Cardiac muscle cell (in vitro differentiated cells and primary cell): ENCODE measurements at places on chromosomes 1 and 21. TPM values are rescaled to one million over a fixed set of nuclear protein-coding genes. Genes with fewer than 3 reads are reported as not detected.
A peak's percentile ranks its signal among the peaks of the same experiment; 100 is the strongest.

The UBASH3A gene
- total RNA-seq, result not detected in 2 replicates

The RNF19B gene
- total RNA-seq, result 15.8 and 28.5 TPM in 2 replicates

The CADM3 gene
- total RNA-seq, result 1.7 and 3.1 TPM in 2 replicates

DNA sequence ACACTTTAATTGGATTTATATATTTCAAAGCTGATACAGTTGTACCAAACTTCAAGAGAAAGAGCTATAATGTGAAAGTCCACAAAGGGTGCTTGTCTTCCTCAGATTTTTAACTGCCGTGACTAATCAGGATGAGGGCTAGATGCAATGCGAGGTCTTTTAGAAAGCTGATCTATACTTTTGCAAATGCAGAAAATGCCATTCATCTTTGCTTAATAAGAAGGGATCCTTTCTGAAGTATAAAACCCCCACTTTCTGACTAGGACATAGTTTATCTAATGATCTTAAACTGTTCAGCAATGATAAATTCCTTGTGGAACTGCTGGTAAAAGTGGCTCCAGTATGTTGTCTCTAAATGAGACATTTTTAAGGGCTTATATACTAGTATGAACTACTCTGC lies 102.7 kb upstream of the NGF start:
- no peaks in the 10 kb centered on the region for H3K27me3 ChIP-seq
- H3K4me3 ChIP-seq, result no peak overlapping the region
- H3K36me3 ChIP-seq, result no peaks in the 10 kb centered on the region
- no peak overlapping the region for H3K27ac ChIP-seq
- H3K4me1 ChIP-seq, result no peaks in the 10 kb centered on the region

The GCLM gene
- total RNA-seq, result 1.0 and 1.5 TPM in 2 replicates

GRCh38 chr1:18283601-18284385 lies 176.2 kb downstream of the IGSF21 start:
- no peaks in the 10 kb centered on the region for H3K4me1 ChIP-seq
- no peaks in the 10 kb centered on the region for H3K36me3 ChIP-seq
- H3K4me3 ChIP-seq, result no peak overlapping the region
- H3K27me3 ChIP-seq, result peaks cover 5% of the 10 kb centered on the region
- H3K27ac ChIP-seq, result no peak overlapping the region

The SLC9C2 gene
- total RNA-seq, result 0.25 TPM in 1 of 2 replicates, not detected in the other

The GPR157 gene
- total RNA-seq, result 13.6 and 17.4 TPM in 2 replicates

DNA sequence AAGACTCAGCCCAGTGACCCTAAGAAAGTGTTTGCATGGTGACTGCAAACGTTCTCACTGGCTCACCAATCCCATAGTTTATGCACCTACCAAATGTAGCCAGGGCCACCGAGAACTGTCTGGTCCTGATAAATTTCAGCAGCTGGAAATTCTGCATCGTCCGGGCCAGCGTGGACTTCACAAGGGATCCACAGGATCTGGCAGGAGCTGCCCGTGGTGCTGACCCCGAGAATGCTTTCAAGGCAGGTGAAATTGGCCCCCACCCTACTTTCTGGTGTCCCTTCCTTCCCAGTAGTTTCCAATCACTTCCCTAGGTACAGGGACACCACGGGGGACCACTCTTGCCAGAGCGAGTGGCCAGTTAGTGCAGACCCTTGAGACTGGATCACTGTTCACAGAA lies 26.2 kb downstream of the UBASH3A start:
- peak; percentile 5 for DNase-seq
- H3K27me3 ChIP-seq, result peaks cover 4% of the 10 kb centered on the region
- no peak overlapping the region for H3K27ac ChIP-seq
- no peak overlapping the region for H3K4me3 ChIP-seq

The RCSD1 gene
- 317 and 386 TPM in 2 replicates for total RNA-seq

GRCh38 chr1:31064718-31065309 lies 703 bp downstream of the PUM1 start:
- peaks cover 2% of the 10 kb centered on the region for H3K36me3 ChIP-seq
- no peaks in the 10 kb centered on the region for H3K27me3 ChIP-seq

GRCh38 chr1:38834937-38835827 lies 24.4 kb downstream of the RRAGC start:
- H3K4me1 ChIP-seq, result no peaks in the 10 kb centered on the region
- no peak overlapping the region for H3K27ac ChIP-seq
- DNase-seq, result peak; percentile 91

The ARHGEF10L gene
- total RNA-seq, result 55.4 and 57.2 TPM in 2 replicates

- H3K36me3 ChIP-seq, result no peaks in the 10 kb centered on the region
- H3K27ac ChIP-seq, result no peak overlapping the region
- H3K4me1 ChIP-seq, result no peaks in the 10 kb centered on the region
- H3K27me3 ChIP-seq, result no peaks in the 10 kb centered on the region
- DNase-seq, result no peak
Measured at GRCh38 chr1:189275796-189276195, 1201.9 kb downstream of the BRINP3 start.
